SK-N-SH (cell line): ENCODE measurements at places on chromosomes 1 and 21. TPM values are rescaled to one million over a fixed set of nuclear protein-coding genes. Genes with fewer than 3 reads are reported as not detected.

DNA sequence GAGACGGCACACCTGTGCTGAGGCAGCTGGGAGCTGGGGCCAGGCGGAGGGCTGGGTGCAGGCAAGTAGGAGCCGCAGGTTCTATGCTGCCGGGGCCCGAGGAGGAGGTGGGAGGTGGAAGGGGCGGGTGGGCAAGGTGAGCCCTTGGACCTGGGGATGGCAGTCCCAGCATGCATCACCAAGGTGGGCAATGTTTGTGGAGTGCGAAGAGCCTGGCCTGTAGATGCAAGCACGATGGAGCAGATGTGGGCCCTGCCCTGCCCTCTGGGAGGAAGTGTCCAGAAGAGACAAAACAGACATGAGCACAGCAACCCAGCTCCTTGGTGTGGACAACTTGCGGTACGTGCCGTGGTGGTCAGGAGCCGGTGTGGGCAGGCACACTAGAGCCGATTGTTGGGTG is 28.3 kb upstream of the AJAP1 start:
- no peak overlapping the region for H3K4me3 ChIP-seq
- H3K27me3 ChIP-seq, result no peaks in the 10 kb centered on the region
- H3K4me1 ChIP-seq, result no peaks in the 10 kb centered on the region

DNA sequence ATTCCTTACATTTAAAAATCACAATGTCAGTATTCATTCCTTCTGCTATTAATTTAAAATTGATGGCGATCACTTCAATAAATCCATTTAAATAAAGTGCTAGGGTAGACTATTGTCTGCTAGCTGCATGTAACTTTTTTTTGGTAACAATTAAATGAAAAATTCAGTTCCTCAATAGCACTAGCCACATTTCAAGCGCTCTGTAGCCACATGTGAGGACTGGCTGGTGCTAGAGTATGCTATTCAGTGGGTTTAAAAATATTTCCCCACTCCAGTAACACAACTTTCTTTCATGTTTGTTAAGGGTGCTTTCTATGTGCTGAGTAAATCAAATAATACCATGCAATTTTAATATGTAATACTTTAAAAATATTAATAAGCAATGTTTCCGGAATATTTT is 108.2 kb downstream of the LTN1 start:
- no peaks in the 10 kb centered on the region for H3K27me3 ChIP-seq
- 0 out of 2 replicates have a peak, but pooled peaks cover 4% of the 10 kb centered on the region for H3K4me1 ChIP-seq
- peaks cover 33% of the 10 kb centered on the region for H3K36me3 ChIP-seq
- H3K27ac ChIP-seq, result peak overlapping the region; percentile 98

The OR2T33 gene
- polyA plus RNA-seq, result 0.07 TPM in 1 of 2 replicates, not detected in the other

GRCh38 chr1:75671708-75672107 is 52.8 kb upstream of the ACADM start:
- no peaks in the 10 kb centered on the region for H3K36me3 ChIP-seq
- H3K4me1 ChIP-seq, result no peaks in the 10 kb centered on the region
- no peaks in the 10 kb centered on the region for H3K27me3 ChIP-seq
- H3K27ac ChIP-seq, result no peak overlapping the region
- no peak for DNase-seq

- H3K36me3 ChIP-seq, result no peaks in the 10 kb centered on the region
- H3K4me1 ChIP-seq, result peaks cover 7% of the 10 kb centered on the region; the same call in 1 of the 2 replicates
- DNase-seq, result no peak
These were observed 22.8 kb upstream of the TIAM1 start for GRCh38 chr21:31366825-31367224.

DNA sequence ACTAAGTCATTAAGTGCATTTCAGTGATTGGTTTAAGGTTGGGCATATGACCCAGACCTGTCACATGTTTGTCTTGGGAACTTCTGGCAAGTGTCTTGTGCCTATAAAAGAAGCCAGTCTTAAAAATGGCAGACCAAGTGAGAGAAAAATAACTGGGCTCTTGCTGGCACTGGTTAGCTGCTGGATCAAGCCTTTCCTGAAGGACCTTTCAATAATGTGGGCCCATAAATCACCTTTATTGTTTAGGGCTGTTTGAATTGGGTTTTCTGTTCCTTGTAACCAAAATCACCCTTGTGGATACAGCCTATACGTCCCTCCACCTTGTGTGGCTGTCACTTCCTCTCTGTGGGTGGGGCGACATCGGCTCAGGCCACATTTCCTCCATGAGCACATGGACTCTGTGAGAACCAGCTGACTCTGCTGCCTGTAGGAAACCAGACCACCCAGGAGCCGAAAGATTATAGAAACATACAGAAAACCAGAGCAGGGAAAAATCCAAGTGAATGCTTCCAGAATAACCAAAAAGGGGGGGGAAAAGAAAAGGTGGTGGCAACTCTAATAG is 25.6 kb upstream of the WNT4 start:
- H3K36me3 ChIP-seq, result no peaks in the 10 kb centered on the region
- DNase-seq, result no peak
- H3K4me1 ChIP-seq, result no peaks in the 10 kb centered on the region
- H3K4me3 ChIP-seq, result no peak overlapping the region
- no peaks in the 10 kb centered on the region; the same call in 1 of the 2 replicates for H3K27me3 ChIP-seq

DNA sequence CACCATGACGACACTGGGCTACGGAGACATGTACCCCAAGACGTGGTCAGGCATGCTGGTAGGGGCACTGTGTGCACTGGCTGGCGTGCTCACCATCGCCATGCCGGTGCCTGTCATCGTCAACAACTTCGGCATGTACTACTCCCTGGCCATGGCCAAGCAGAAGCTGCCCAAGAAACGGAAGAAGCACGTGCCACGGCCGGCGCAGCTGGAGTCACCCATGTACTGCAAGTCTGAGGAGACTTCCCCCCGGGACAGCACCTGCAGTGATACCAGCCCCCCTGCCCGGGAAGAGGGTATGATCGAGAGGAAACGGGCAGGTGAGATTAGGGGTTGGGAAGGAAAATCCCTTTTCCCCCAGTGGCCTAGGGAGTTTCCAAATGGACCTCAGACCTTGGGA is 13.5 kb downstream of the KCNC4 start:
- H3K27ac ChIP-seq, result no peak overlapping the region
- no peaks in the 10 kb centered on the region for H3K4me1 ChIP-seq
- H3K27me3 ChIP-seq, result no peaks in the 10 kb centered on the region
- no peak overlapping the region for H3K4me3 ChIP-seq
- no peak for DNase-seq

The LAD1 gene
- polyA plus RNA-seq, result 0.03 TPM in 1 of 2 replicates, not detected in the other

The AVPR1B gene
- not detected in 2 replicates for polyA plus RNA-seq

DNA sequence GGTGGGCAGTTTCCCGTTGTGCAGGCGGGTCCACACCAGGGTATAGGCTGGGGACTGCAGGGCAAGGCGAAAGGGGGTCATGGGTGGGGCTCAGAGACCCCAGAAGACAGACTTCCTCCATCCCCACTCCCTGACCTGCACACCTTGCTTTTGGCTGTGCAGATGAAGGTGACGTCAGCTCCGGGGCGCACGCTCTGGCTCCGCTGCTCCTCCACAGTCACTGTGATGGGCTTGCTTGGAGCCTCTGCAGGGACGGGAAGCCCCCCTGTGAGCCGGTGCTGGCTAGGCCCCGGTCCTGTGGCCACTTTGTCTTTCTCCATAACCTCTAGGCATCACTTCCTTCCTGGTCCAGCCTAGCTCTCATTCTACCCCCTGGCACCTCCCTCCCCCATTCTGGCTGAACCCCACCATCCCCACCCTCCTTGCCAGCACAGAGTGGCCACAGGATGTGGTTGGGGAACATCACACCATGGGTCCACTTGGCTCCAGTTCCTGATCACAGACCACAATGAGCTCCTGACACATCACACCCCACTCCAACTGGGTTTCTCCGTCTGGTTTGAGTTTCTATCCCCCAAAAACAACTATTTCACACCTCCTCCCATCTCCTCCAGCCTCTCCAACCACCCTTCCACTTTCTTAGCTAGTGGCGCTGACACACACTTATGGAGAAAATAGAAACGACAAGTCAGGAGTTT is 45.2 kb downstream of the LDLRAD2 start:
- H3K4me1 ChIP-seq, result peaks cover 7% of the 10 kb centered on the region; the same call in 1 of the 2 replicates
- H3K4me3 ChIP-seq, result no peak overlapping the region
- peaks cover 18% of the 10 kb centered on the region; the same call in 1 of the 2 replicates for H3K36me3 ChIP-seq
- H3K27ac ChIP-seq, result no peak overlapping the region

GRCh38 chr1:223007935-223008334 is 135.1 kb downstream of the TLR5 start:
- no peaks in the 10 kb centered on the region for H3K4me1 ChIP-seq
- no peaks in the 10 kb centered on the region for H3K36me3 ChIP-seq
- H3K4me3 ChIP-seq, result no peak overlapping the region
- H3K27ac ChIP-seq, result peak overlapping the region; percentile 12; the same call in 1 of the 2 replicates
- H3K27me3 ChIP-seq, result no peaks in the 10 kb centered on the region

The IVL gene
- 0.64 and 0.86 TPM in 2 replicates for polyA plus RNA-seq

- H3K36me3 ChIP-seq, result peaks cover 32% of the 10 kb centered on the region
- DNase-seq, result no peak
- H3K4me1 ChIP-seq, result no peaks in the 10 kb centered on the region
- H3K4me3 ChIP-seq, result no peak overlapping the region
- H3K27me3 ChIP-seq, result no peaks in the 10 kb centered on the region
- no peak overlapping the region for H3K27ac ChIP-seq
These were observed 186.3 kb downstream of the VPS13D start for GRCh38 chr1:12416101-12416500.

- peaks cover 6% of the 10 kb centered on the region; the same call in 1 of the 2 replicates for H3K27me3 ChIP-seq
- no peaks in the 10 kb centered on the region for H3K4me1 ChIP-seq
- no peaks in the 10 kb centered on the region for H3K36me3 ChIP-seq
- DNase-seq, result no peak
- no peak overlapping the region for H3K27ac ChIP-seq
- no peak overlapping the region for H3K4me3 ChIP-seq
These were observed 23.1 kb upstream of the IFNLR1 start for GRCh38 chr1:24210195-24210627.

The KCNH1 gene
- 0.08 and 0.26 TPM in 2 replicates for polyA plus RNA-seq

- no peak overlapping the region for H3K27ac ChIP-seq
These were observed 104.2 kb upstream of the GCLM start for GRCh38 chr1:94013367-94013878.

GRCh38 chr1:174764191-174764590 is 235.6 kb upstream of the CACYBP start:
- no peaks in the 10 kb centered on the region for H3K4me1 ChIP-seq
- DNase-seq, result no peak
- H3K27ac ChIP-seq, result no peak overlapping the region
- no peaks in the 10 kb centered on the region for H3K36me3 ChIP-seq

The GJA8 gene
- not detected in 2 replicates for polyA plus RNA-seq

DNA sequence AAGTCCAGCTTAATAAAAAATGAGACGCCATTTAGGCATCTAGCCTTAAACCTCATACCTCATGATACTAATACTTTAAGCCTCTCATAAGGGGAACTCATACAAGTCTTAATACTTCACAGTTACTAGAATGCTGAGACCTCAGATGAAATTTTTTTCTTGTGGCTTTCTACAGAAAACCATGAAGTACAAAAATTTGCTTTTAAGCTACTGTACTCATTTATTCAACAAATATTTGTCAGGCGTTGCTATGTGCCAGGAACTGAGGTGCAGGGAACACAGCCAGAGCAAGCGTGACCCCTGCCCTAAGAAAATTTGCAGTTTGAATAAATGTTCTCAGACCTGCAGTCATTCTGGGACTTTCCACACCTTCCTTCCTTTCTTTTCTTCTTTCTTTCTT is 150.6 kb downstream of the MRPL39 start:
- no peak for DNase-seq
- no peaks in the 10 kb centered on the region for H3K27me3 ChIP-seq
- H3K4me1 ChIP-seq, result no peaks in the 10 kb centered on the region; the same call in 1 of the 2 replicates

- H3K36me3 ChIP-seq, result no peaks in the 10 kb centered on the region
- no peak overlapping the region for H3K27ac ChIP-seq
These were observed 27.6 kb downstream of the NMNAT2 start for GRCh38 chr1:183390561-183390960.

DNA sequence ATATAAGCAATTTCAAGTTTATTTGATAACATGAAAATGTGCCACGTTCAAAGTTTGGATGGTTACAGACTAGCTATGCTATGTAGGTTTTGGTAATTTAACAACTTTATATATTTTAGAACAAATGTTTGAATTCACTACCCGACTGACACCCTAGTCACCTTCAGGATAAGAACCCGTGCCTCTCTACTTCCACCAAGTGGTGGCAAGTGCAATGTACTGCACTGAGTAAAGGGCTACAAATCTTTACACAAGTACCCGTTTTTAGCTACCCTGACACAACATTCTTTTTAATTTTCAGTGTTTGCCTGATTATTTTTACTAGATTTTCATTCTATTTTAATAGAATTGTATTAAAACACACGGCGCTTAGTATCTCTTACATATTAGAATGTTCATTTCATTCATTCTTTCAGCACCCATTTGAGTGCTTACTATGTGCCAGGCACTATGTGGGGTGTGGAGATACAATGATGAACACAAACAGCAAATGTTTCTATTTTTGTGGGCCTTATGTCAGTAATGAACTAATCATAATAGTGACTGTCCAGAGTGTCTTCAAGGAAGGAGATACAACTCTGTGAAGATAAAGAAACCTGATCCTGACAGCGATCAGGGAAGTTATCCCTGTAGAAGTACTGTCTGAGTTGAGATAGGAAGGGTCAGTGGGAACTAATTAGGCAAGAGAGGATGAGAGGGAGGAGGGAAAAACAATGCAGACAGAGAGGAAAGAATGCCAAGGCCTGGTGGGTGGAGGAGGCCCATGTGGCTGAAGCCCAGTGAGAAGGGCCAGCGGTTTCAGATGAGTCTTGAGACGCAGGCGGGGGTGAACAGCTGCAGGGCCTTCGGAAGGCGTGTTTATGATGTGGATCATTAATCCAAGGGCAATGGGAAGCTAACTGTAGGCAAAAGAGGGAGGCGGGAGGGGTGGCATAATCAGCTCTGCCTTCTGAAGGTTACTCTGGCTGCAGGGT is 3.8 kb downstream of the LCA5L start:
- H3K27ac ChIP-seq, result no peak overlapping the region
- H3K36me3 ChIP-seq, result no peaks in the 10 kb centered on the region
- no peaks in the 10 kb centered on the region for H3K27me3 ChIP-seq
- peak; percentile 59 for DNase-seq
- H3K4me1 ChIP-seq, result no peaks in the 10 kb centered on the region; the same call in 1 of the 2 replicates

GRCh38 chr1:28112388-28113241 is 24.2 kb upstream of the EYA3 start:
- H3K36me3 ChIP-seq, result no peaks in the 10 kb centered on the region
- no peak overlapping the region for H3K27ac ChIP-seq
- no peaks in the 10 kb centered on the region for H3K4me1 ChIP-seq
- H3K4me3 ChIP-seq, result no peak overlapping the region
- no peak for DNase-seq
- H3K27me3 ChIP-seq, result no peaks in the 10 kb centered on the region

DNA sequence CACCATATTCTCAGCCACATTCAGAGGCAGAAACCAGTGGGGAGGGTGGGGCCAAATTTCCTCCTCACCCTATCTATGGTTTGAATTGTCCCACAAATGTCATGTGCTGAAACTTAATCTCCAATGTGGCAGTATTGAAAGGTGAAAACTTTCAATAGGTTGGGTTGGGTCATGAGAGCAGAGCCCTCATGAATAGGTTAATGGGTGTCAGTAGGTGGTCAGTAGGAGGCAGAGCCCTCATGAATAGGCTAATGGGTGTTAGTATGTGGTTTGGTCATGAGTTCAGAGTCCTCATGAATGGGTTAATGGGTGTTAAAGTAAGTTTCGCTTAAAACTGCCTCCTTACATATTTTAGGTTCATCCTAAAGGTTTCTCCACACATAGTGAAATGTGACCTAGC is 170.0 kb downstream of the FCRL5 start:
- no peaks in the 10 kb centered on the region for H3K4me1 ChIP-seq
- H3K36me3 ChIP-seq, result no peaks in the 10 kb centered on the region
- no peak for DNase-seq
- H3K27ac ChIP-seq, result no peak overlapping the region
- no peak overlapping the region for H3K4me3 ChIP-seq
- H3K27me3 ChIP-seq, result peaks cover 37% of the 10 kb centered on the region; the same call in 1 of the 2 replicates
